ENCODE measurements at places on chromosomes 11 and 22. TPM values are rescaled to one million over a fixed set of nuclear protein-coding genes. Genes with fewer than 3 reads are reported as not detected.

- no peak for DNase-seq
These were observed 153.6 kb downstream of the RCN1 start for GRCh38 chr11:32244453-32244852.

The RAB39A gene
- 0.05 TPM for polyA plus RNA-seq

The MAJIN gene
- polyA plus RNA-seq = not detected

DNA sequence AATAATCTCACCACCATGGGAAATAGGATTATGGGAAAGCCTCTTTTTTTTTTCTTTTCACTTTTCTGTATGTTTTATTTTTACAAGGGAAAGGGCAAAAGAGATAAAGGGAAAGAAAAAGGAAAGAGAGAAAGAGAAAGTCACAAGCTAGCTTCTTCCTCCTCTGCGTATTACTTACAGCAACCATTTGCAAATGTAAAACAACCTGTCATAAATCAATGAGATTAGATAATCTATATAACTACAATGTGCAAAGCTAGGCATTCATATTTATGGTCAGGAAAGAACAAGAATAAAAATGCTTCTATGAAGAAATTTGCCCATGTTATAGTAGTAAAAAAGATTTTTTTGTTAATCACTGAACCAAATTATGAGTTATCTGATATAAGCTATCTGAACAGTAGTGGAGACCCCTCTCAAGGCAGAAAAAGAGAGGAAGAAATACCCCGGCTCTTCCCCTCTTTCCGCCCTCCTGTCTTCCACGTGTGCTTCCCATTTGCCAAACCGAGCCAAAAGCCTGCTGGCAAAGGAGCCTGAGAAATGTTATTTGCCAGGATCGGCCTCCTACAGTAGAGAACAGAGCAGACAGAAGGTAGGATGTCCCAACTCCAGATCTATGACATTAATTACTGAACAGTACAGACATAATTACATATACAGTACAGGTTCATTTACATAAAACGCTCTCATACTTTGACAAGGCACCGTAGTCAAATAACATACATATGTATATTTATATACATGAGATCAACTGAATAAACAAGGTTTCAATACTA is 50.2 kb downstream of the ARHGAP32 start:
- DNase-seq = peak; percentile 37

DNA sequence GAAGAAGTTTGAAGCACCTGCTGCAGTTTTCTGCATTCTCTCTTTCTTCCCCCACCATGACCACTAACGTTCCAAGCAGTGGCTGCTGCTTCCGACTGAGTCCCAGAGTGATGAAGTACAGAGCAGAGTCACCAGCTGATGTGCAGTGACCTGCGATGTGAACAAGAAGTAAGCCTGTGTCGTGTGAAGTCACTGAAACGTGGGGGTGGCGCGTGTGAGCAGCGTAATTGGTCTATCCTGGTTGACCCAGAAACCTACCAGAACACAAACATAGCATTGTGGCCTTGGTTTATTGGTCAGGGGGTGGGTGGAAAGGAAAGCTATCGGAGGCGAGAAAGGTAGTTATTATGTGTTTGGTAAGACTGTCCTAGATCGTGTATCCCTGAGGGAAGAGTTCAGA is 3.5 kb downstream of the KRTAP5-7 start:
- no peak for DNase-seq

DNA sequence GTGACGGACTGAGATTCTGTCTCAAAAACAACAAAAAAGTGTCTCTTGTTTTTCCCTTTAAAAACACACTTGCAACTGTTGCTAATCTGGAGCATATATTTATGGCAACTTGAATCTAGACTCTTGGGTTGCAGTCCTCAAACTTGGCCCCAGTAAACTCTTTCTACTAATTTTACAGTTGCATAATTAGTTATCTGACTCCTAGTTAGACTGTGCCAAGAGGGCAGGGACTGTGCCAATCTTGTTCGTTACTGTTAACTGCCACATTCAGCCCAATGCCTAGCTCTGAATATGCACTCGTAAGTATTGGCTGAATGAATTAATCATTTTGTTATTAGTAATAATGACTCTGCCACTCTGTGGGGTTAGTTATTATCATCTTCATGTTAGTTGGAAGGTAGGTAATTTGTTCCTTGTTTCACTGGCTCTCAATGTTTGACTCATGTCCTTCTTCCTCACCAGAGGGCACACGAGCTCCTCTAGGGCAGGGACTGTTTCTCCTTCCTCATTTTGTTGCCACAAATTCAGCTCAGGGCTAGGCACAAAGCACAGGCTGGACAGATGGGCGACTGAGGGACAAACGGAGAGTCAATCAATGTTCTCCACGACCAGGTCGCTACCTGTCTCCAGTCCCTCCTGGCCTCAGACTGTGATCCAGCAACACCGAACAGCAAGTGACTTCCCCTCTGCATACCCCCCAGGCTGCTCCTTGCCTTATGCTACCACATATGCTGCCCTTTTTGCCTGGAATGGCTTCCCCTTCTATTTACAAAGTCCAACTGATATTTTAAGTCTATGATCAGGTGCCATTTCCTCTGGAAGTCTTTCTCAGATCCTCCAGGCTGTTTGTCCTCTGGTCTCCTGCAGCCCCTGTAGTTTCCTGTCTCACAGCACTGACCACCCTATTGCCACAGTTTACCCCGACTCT is 9.0 kb downstream of the CLPB start:
- DNase-seq = no peak

Measured in mammary epithelial cell (primary cell).